Esophagus squamous epithelium (tissue), 5 donors: ENCODE measurements at places on chromosomes 2 and 18.
A peak's percentile ranks its signal among the peaks of the same experiment; 100 is the strongest.

DNA sequence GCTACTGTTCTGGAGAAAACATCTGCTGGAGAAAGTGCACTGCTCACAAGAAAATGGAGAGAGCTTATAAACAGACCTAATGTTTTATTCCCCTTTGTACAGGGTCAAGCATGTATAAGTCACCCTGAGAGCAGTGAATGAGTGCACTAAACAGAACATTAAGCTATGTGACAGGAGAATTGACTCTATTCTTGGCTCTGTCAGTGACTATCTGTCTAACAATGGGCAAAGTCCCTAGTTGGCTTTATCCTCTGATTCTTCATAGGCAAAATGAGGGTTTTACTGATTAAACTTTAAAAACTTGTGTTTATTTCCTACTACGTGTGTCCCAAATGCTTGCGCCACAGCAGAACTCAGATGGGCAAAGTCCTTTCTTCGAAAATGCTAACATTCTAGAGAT, 655.1 kb upstream of the SLC39A10 start:
- no peak for DNase-seq

DNA sequence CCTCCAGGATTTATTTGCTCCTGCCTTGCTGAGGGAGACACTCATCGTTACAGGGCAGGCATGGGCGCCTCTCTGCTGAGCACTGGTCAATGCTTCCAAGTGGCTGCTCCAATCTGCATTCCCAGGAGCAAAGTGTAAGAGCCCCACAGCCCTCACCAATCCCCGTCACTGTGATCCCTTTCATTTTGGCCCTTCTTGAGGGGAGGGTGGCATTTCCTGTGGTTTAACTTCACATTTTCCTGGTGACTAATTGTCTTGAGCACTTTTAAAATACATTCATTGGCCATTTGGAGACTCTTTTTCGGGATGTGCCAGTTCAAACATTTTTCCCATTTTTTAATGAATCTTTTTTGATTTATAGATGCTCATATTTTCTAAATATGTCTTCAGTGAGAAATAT, 33.0 kb downstream of the TPO start:
- DNase-seq = no peak

DNA sequence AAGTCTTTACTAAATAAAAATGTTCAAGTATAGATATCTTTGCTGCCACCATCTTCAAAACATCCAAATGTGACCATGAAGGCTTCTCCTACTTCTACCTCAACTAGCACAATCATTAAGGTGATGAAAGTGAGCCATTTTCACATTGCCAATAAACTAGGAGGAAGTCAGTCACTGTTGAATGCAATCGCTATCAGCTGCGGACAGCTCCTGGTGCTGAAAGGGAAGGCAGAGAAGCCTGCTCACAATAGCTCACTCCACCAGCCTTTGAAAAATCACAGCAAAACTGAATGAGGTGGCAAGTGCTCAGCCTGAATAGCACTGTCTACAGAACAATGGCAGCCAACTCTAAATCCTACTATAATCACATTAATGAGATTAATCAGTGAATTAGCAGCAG, 2.2 kb downstream of the MYT1L start:
- DNase-seq = no peak

DNA sequence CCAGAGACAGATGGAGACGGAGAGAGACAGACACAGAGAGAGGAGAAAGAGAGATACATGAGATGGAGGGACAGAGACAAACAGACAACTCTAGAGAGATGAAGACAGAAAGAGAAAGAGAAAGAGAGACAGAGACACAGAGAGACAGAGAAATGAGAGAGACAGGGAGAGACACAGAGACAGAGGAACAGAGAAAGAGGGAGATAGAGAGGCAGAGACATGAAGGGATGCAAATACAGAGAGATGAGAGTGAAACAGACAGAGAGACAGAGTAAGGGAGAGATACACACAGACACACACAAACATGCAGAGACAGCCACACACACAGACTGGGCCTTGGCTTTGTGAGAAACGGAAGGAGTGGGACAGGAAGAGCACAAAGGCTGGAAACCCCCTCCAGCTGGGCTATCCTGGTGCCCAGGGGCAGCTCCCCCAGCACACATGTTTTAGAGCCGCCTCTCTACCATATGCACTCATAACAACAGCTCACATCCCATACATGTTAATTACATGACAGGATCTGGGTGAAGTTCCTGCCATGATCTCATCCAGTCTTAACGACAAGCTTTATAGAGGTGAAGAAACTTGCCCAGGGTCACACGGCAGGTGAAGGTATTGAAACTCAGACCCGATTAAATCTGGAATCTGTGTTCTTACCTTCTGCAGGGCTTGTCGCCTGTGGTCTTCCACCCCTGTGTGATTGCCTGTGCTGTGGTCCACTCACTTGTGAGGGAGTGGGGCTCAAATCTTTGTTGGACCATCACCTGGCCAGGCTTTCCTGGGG, 32.4 kb downstream of the IL18R1 start:
- no peak for DNase-seq

GRCh38 chr18:48410095-48410920, 1.1 kb upstream of the ZBTB7C start:
- DNase-seq = peak; percentile 9

DNA sequence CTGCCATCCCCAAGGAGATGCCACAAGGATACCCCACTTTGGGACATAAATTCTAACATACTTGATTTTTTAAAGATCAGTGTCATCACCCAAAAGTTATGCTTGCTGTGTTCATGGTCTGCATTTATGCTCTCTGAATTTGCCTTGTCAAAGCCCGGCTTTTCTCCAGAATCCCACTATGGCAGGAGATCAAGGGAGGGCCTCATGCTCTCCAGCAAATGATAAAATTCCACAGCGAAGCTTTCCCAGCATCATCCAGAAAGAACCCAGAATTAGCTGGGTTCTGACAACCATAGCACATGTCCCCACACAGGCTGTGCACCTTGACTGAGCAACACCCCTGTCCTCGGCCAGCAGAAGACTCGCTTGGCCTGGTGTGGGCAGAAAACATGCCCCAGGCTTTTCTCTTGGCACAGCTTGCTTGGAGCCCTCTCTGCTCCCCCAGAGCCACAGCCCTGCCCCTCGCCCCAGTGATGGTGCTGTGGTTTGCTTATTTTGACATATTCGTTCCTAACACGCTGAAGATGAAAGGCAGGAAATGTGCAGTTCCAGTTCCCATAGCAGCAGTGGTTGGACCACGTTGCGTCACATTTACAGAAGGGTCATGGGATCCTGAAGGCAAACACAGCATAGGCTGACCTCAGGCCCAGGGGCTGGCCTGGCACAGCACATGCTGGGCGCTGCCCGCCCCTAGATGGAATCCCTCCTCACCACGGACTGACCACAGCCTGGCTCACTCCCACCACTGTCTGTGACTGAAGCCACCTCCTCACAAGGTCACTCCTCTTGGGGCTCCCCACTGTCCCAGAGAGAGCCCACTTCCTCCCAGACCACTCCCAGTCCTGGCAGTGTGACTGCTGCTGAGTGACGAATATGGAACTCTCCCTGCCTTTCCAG, 14.1 kb upstream of the CHRNA1 start:
- no peak for DNase-seq
